ENCODE measurements at places on chromosomes 12 and 14.

GRCh38 chr14:65528069-65528468, 115.5 kb downstream of the FUT8 start:
- DNase-seq = no peak

GRCh38 chr12:77923882-77924281, 93.2 kb downstream of the NAV3 start:
- no peak for DNase-seq

GRCh38 chr12:53983950-53984572, 885 bp upstream of the HOXC10 start:
- no peak for DNase-seq

GRCh38 chr14:94751956-94752355, 18.0 kb downstream of the GSC start:
- DNase-seq = no peak

DNA sequence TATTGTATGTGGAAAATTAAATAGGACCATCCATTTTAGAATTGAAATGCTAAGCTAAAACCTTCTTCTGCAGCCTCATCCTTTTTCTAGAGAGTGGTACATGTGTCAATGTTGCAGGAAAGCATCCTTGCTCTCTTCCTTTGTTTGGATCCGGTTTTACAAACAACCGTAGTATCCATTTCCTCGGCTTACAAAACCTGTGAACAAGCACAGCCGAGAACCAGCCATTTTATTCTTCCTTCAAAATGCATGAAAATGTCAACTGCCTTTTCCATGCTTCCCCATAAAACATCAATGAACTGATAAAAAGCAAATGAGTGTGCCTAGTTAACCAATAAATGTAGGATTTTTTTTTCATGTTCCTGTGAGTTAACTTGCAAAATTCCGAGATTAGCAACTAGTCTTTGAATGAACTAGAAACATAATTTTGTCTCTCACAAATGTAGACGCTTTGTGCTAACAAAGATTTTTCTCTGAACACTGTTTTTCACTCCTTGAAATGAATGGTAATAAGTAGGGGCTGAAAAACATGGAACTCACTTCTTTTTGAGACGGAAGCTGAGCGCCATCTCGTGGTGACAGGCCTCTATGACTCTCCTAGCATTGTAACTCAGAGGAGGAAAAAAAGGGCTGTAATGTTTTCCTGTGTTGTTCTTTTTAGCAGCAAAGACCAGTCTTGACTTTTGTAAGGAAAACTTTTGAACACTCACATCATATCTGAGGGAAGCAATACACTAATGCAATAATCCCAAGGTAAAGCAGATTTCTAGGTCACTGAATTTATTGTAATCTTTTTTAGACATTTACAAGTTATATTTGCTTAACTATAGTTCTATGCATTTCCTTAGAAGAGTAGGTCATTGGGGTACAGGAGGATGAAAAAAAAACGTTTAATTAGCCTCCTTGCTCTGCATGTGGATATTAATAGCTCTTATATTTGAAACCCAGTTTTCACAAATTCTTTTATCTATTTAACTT, 157.4 kb upstream of the FOXG1 start:
- peak; percentile 65 for DNase-seq

GRCh38 chr12:80170915-80171314, 71.6 kb downstream of the OTOGL start:
- no peak for DNase-seq

- DNase-seq = no peak
Measured at GRCh38 chr14:65864984-65865383, 452.5 kb downstream of the FUT8 start.

DNA sequence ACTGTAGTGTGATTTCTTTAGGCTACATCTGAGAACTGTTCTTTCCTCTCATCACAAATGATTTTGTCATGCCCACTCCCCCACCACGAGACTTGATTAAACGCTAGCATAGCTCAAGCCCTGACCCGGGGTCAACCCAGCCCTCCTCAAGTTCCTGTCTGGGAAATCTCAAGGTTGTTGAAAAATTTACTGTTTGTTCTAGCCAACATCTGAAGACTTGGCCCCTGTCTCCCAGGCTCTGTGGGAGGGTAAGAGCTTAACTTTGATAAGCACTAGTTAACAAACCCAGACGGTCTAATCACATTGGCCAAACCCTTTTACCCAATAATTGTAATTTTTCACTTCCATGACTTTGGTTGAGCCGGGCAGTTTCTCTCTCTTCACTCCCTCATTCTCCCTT, 86.2 kb upstream of the AMIGO2 start:
- DNase-seq = no peak

DNA sequence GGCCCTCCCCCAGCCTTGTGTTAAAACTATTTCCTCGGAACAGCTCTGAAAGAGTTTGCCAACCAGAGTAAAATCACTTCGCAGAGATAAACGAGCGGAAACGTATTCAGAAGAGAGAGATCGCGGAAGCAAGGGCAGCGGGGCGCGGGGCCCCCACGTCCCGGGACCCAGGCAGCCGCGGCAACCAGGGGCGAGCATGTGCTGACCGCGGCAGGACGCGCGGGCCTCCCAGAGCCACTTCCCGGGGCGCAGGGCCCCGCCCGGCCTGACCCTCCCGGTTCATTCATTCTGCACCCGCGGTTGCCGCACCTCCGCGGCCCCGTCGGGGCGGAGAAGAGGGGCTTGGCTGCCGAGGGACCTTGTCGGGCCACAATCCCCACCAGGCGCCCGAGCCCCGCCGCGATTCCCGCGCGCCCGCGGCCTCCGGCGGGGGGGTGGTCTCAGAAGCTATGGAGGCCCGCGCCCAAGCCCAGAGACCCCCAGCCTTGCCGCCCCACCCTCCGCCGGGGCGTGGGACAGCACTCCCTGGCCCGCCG, 598 bp downstream of the UBE2N start:
- no peak for DNase-seq

DNA sequence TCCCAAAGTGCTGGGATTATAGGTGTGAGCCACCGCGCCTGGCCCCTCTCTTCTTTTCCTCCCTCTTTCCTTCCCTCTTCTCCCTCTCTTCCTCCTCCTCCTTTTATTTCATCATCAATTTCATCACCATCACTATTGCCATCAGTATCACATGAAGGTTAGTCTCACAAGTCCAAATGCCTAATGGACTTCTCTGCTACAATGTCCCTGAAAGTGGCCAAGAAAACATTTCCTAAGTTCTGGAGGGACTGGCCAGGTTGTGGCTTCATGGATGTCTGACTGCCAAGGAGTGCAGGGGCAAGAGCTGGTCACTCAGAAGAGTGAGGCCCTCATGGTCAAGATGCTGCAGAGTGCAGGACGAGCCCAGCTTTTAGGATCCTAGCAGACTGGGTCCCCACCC, 97.6 kb downstream of the SYNE3 start:
- no peak for DNase-seq

DNA sequence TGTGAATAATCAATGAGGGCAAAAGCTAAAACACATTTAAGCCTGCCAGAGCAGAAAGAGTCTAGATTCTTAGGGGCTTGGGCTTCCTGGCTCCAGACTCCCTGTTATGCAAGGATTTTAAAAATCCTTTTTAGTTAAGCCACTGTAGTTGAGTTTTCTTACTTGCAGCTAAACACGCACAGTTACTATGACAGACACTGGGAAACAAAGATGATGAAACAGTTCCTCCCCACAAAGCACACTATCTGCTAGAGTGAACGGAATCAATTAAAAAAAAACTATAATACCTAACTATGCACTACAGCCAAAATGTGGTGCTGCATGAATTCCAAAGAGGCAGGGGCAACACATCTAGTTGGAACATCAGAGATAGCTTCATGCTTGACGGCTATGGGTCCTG, 28.2 kb downstream of the RPS6KA5 start:
- DNase-seq = no peak

GRCh38 chr14:77208291-77208978, 26.8 kb downstream of the TMEM63C start:
- peak; percentile 64 for DNase-seq

DNA sequence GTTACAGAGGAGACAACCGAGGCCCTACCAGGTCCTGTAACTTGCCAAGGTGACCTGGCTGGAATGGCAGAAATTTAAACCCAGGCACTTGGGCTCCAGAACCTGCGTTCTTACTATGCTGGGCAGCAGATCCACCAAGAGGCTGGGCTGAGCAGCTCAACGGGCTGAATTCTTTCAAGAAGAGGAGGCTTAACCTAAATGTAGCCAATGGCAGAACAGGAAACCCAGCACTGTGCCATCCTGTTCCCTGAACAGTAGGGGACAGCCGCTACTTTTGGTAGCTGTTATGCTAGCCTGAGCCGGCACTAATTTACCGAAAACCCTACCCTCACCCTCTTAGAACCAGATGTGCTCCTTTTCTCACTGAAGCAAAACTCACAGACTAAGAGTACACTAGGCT, 86.1 kb downstream of the ACTN1 start:
- no peak for DNase-seq

GRCh38 chr14:39109893-39110715, 4.0 kb upstream of the GEMIN2 start:
- no peak for DNase-seq

GRCh38 chr12:49868952-49869815, 26.3 kb upstream of the BCDIN3D start:
- DNase-seq = no peak

DNA sequence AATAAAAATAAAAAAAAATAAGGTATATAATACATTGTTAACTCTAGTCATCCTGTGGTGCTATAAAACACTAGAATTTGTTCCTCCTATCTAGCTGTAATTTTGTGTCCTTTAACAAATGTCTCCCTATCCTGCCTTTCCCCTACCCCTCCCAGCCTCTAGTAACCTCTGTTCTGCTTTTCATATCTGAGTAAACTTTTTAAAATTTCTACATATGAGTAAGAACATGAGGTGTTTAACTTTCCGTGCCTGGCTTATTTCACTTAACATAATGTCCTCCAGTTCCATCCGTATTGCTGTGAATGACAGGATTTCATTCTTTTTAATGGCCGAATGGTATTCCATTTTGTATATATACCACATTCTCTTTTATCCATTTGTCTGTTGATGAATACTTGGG, 71.3 kb upstream of the GNG2 start:
- no peak for DNase-seq

GRCh38 chr14:23604148-23604547, 25.6 kb upstream of the JPH4 start:
- DNase-seq = no peak

DNA sequence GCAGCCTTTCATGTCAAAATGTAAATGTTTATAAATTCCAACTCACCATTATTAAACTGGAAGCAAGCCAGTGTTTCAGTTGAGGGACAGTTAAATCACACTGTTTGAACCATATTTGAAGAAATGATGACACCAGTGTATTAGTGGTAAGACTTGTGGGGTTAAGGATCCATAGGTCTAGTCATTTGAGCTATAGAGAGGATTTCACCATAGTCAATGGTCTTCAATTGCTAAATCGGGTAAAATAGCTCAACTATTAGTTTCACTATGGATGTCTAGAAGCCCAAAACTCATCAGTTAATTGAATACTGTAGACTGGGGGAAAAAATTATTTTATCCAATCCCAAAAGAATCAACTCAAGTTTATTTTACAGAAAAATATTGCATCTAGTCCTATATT, 659.1 kb downstream of the NRXN3 start:
- no peak for DNase-seq

DNA sequence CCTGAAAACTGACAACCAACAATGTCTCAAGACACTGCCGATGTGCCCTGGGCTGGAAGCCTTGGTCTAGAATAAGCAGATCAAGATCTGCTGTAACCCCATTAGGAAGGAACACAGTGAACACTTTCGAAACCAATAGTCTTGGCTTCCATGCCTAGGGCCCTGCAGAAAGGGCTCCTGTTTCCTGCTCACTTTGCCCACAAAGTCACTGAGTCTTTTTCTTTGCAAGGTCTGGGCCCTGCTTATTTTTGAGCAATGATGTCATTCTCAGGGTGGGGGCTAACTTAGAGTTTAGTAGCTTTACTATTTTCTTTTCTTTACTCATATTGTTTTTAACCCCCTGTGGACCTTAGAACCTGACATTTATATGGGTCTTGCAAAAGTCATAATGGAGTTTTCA, 704.2 kb upstream of the TMEM132C start:
- DNase-seq = no peak

GRCh38 chr12:47038270-47038748, 41.1 kb upstream of the PCED1B start:
- DNase-seq = no peak

- peak; percentile 60 for DNase-seq
Measured at GRCh38 chr14:52043690-52044089, 25.2 kb downstream of the NID2 start.

GRCh38 chr12:63668028-63668799, at the start of gene DPY19L2:
Gene DPY19L2 (minus strand): TSS chr12:63668493. CDS start chr12:63668393, 100 bp downstream.
- peak; percentile 44 for DNase-seq

- DNase-seq = no peak
Measured at GRCh38 chr14:90295870-90296516, 35.7 kb downstream of the NRDE2 start.

DNA sequence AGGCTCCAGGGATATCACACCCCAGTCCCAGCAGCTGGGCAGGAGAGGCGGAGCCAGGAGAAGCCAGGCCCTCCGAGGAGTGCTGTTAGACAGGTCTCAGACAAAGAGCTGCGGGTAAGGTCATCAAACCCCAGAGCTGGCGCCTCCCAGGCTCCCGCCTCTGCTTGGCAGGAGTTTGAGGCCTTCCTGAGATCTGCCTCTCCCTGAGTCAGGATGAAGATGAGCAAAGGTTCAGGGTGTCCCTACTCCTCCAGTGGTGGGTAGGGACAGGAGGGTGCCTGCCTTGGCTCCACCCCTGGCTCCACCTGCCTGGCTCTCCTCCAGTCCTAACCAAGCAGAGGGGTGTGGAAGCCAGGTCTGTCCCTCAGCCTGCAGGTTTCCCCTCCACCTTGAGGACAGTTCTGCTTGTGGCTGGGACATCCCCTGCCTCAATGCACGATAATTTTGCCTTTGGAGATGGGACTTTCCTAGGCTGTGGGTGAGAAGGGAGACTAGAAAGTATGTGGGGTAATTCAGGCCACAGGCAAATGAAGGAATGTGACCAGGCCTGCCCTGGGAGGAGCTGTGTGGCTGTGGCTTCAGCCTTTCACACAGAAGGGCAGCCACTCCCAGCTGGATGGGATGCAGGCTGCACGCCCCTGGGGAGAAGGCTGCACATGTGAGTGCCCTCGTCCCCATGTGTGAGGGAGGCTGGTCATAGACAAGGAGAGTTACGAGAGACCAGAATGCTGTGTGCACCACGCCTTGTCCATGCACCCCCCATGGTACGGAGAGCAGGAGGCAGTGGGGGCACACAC, 2.2 kb downstream of the PLEKHG6 start:
- DNase-seq = no peak

DNA sequence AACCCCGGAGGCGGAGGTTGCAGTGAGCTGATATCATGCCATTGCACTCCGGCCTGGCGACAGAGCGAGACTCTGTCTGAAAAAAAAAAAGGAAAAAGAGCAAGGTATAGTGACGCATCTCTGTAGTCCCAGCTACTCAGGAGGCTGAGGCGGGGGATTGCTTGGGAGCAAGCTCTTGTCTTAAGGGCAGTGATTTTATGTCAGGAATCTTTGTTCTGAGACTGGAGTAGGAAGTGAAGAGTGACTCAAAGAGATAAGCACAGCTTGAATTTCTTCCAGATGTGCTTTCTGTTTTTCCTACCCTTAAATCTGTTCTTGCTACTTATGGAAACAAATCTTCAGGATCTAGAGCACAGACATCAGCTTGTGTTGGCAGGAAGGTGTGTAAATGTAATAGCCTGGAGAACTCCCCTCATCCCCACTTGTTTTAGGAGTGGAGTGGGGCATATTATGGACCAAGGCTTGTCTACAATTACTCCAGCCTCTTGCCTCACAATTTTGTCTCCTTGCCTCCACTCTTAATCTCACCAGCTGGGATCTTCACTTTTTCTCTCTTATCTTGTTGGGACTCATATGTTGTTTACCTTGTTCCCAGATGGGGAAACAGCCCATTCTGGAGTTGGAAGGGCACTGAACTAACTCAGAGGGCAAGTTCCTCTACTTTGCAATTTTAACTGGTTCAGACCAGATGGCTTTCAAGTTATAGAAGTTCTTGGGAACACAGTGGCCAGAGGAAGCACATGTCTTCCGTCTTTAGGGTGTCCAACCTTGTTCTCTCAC, 7.5 kb downstream of the TMED2 start:
- no peak for DNase-seq
